COR-L47 (cell line): ENCODE measurements at places on chromosomes 7 and 10.
A peak's percentile ranks its signal among the peaks of the same experiment; 100 is the strongest.

DNA sequence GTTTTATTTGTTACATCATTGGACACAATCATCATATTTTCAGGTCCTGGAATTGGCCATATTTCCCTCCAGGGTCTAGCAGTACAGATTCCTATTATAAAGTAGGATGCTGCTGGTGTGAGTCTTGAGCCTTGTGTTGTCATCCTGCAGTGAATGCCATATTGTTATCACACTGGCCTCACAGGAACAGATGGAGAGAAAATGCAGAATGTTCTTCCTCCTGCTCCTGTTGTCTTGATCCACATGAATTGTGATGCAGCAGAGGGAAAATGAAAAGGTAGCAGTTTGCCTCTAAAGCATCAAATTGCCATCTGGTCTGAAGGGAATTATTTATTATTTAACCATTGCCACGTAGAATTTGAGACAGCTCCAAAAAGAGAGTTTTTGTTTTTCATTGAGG is 248.6 kb downstream of the GPAM start:
- no peak for DNase-seq

- no peak for DNase-seq
Observed at GRCh38 chr7:68207676-68208075, 1211.0 kb downstream of the TYW1 start.

DNA sequence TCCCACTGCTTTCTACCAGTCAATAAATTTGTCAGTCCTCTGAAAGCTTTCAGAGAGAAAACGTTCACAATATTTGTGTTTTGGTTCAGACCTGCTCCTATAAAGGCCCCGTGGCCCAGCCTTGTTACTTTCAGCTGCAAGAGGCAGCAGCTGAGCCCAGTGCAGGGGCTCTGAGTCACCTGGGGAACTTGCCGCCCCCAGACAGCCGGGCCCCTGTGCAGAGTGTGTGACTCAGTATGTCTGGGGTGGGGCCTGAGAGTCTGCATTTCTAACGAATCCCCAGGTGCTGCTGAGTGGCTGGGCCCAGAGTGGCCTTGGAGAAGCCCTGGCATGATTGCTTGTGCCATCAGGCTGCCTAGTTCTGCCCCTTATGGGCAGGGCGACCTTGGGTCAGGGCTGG is 303.5 kb downstream of the PAXIP1 start:
- DNase-seq: no peak

DNA sequence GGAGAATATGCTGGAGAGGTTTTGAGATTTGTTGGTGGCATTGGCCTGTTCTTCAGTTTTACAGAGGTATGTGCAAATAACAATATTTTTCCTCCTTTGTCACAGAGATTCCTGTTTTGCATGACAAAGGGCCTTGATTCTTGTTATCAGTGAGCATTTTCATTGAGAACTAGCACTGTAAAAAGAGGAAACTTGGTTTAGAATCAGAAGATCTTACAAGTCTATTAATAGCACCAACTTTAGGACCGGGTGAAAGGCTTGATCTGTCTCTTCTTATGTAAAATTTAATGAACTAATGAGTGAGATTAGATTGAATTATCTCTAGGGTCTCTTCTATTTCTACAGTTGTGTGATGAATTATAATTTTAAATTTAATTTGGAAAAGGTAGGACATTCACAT is 25.5 kb downstream of the TSPAN13 start:
- no peak for DNase-seq

DNA sequence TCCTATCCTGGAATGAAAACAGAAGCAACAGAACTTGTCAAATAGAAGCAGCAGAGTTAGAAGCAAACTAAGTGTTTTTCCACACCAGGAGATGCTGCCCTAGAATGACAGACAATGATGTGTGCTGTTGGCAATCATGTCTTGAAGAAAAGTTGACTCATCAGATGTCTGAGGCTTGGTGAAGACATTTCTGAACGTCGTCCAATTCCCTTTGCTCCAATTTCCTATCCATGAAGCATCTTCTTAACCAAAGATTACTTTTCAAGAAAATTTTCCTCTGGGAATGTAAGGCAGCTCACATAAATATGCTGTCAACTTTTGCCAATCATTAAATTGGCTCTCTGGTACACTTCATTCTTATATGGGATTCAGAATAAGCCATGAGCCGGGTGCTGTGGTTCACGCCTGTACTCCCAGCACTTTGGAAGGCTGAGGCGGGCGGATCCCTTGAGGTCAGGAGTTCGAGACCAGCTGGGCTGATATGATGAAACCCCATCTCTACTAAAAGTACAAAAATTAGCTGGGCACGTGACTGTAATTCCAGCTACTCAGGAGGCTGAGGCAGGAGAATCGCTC is 34.6 kb downstream of the MALSU1 start:
- no peak for DNase-seq

DNA sequence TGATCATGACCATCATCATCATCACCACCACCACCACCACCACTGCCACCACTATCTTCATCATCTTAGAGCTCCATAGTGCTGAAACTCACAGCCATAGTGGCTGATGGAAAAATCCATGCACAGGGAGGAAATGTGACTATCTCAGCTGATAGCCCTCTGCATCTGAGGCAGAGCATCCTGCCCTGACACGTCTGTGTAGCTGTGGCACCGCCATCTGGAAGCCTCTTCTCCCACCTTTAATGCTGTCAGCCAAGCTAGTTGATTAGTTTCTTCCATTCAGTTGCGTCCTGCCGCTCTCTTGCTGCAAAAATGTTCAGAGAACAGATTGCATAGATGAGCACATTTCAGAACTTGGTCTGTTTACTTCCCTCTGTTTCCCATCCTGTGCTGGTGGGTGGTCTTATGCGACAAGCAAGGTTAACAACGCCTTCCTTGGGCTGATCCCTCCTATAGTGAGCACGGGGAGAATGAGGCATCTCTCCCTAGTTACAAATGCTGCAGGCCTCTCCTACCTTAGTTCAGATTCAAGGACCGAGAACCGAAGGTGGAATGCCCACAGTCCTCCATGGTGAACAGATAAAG is 478.6 kb downstream of the PLXNA4 start:
- DNase-seq: no peak

DNA sequence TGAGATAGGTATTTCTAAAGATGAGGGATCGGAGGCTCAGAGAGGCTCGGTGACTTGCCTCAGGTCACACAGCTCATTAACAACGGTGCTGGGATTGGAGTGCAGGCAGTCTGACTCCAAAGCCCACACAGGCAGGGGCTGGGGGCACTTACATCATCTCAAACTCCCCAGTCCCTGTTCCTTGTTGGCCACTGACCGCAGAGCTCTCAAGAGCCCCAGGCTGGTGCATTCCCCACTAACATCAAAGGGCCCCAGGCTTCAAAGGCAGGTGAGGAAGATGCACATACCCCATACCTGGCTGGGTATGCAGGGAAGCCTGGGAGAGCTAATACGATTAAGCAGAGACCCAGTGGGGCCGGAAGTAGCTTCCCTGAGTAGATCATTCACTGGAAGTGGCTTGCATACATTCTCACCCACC is 13.7 kb upstream of the NODAL start:
- no peak for DNase-seq

- no peak for DNase-seq
Observed at GRCh38 chr7:99392046-99392445, 16.4 kb downstream of the PDAP1 start.

- no peak for DNase-seq
Observed at GRCh38 chr7:130521258-130521951, 29.5 kb downstream of the MEST start.

GRCh38 chr10:43199684-43200537 is 61.7 kb downstream of the CSGALNACT2 start:
- no peak for DNase-seq

DNA sequence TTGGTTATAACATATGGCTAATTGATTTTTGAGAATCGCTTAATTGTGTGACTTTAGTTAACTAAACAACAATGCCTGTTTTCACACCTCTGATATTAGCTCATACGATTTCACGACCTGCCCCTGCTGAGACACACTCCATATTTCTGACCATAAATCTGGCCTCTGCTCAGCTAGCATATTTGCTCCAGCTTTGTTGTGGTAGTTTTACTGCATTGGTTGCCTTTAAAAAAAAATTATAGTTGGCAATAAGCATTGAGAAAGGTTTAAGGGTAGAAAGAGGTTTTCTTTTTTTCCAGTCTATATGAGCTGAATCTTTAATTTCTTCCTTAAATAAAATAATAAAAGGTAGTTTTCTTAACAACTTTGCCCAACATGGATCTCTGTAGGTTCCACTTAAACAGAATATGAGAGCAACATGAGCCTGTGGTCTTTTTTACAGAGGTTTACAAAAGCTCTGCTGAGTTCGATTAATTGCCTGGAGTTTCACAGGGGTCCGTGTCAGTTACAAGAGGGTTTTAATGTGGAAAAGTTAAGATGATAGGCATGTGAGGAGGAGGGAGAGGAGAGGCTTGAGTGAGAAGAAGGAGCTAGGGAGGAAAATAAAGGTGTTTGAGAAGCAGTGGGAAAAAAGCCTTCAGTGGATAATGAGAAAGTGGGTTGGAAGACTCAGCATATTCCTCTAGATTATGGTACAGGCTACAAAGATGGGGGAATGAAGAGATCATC is 318.2 kb downstream of the CXCL12 start:
- DNase-seq: no peak

- peak; percentile 83 for DNase-seq
Observed at GRCh38 chr7:2928613-2929311, 84.7 kb upstream of the GNA12 start.

DNA sequence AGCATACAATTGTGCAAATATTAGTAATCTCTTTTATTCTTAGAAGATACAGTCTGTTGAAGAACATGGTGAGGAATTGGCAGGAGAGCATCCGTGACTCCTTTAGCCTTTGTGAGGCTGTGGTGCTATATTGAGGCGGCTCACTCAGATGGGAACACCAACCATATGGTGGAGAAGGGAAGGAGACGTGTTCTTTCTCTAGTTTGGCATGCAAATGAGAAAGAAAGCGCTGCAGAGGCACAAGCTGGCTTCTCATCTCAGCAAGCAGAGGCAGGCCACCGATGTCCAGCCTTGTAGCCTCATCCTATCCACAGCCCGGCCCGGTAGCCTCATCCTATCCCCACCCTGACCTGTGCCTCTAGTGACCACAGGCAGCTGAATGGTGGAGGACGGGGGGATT is 288.3 kb downstream of the CAMK1D start:
- DNase-seq: no peak

DNA sequence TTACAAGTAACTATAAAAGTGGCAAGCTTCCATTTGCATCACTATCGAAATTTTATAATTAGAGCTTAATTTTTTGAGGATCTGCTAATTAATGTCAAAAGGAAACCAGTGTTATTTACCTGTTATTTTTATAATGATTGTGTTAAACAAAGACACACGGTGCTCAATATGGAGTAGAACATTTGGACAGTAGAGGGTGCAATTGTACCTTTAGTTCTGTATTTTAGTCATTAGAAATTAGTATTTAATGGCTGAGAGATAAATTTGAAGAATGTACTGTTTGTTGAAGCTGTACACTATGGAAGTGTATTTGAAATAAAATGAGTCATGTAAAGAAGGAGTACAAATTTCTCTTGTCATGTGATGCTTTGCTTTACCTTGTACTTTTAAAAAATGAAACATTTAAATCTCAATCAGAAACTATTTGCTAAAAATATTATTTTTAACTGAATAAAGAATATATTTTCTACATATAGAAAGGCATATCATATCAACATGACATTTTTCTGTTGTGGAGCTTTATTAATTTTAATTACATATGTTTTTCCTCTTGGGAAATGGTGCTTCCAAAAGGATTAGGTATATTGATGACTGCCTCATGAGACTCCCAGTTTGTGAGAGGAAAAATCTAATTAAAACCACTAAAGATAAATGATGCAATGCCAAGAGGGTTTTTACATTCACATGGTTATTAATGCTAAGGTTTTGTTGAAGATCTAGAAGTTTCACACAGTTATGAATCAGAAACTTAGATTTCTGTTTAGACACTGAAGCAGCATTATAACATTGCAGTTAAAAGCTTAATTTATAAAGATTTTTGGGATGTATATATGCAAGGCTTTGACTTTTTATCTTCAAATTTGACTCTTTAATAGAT is 10.4 kb upstream of the PRKG1 start:
- no peak for DNase-seq

GRCh38 chr10:11197266-11197712 is 179.6 kb downstream of the CELF2 start:
- no peak for DNase-seq

GRCh38 chr7:150400788-150401423 is 21.8 kb downstream of the ZNF775 start:
- no peak for DNase-seq

DNA sequence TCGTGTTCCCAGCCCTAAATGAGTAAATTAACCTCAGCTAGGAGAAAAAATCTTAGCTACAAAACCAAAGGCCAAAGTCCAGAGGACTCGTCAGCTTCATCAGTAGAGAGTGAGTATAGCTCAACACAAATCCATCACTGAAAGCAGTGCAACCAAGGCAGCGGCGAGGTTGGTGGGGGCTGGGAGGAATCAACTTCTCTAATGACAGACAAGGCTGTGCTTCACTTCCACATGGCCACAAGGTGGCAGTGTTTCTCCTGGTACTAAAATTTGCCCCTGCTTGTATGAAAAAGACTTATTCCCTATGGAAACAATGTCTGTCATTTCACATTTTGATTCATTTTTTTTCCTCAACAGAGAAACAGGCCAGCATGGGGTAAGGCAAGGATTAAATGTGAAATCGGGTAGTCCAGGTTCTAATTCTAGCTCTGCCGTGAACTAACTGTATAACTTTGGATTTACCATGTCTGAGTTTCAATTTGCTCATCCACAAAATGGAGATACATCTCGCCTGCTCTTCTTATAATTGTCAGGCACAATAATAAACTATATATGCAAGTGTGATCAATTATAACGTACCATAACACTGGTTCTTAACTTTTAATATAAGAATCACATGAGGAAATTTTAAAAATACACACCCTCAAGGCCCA is 39.3 kb downstream of the FAS start:
- DNase-seq: peak; percentile 24

DNA sequence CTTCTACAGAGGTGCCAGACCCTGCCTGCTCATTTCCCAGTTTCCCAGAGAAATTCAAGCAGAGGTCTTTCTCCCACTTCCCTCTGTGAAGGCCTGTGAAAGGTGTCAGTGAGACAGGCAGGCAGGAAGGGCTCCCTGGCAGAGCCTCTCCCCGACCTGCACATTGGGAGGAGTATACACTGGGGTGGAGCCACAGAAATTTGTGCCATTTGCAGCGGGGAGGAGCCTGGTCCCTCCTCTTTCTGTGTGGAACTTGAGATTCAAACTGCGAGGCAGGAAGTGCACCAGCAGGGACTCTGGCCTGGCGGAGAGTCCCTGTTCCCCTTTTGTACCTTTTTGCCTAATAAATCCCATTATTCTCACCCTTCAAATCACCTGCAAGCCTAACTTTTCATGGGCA is 54.6 kb upstream of the OPN4 start:
- no peak for DNase-seq

GRCh38 chr7:134520130-134520529 is 7.2 kb upstream of the AKR1B10 start:
- DNase-seq: no peak

DNA sequence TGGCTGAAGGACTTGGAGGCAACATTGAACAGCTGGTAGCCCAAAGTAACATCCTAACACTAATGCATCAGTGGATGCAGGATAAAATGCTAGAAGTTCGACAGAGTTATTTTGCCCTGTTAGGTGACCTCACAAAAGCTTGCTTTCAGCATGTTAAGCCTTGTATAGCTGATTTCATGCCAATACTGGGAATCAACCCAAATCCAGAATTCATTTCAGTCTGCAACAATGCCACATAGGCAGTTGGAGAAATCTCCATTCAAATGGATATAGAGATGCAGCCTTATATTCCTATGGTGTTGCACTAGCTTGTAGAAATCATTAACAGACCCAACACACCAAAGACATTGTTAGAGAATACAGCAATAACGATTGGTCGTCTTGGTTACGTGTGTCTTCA is 62.9 kb downstream of the CCSER2 start:
- no peak for DNase-seq

GRCh38 chr10:72228318-72228751 is 12.3 kb upstream of the ASCC1 start:
- DNase-seq: peak; percentile 67
